ENCODE measurements at places on chromosomes 5 and 9.

- no peak for DNase-seq
These were observed 35.0 kb downstream of the ITK start for GRCh38 chr5:157215514-157216167.

DNA sequence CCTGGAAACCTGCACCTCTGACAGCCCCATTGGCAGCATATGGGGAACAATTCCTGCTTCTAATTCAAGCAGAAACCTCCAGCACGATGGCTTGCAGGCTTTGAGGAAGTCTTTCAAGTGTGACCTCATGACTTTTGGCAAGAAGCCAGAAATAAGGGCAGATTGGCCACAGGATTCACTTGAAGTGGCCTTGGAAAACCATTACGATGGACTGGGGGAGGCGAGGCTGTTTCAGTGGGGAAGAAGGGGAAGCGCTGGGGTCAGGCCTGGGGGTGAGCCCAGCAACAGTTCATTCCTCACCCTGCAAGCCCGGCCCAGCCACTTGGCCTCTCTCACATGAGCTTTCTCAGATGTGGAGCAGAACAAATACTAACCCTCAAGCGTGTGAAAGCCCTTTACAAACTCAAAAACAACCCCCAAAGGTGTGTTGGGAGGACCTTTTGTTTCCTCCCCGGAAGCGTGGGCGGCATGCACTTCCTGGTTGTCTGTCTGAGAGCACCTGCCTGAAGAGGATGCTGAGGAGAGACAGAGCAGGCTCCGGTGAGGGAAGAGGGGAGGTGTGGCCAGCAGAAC is 26.9 kb upstream of the EEIG1 start:
- peak; percentile 5 for DNase-seq

DNA sequence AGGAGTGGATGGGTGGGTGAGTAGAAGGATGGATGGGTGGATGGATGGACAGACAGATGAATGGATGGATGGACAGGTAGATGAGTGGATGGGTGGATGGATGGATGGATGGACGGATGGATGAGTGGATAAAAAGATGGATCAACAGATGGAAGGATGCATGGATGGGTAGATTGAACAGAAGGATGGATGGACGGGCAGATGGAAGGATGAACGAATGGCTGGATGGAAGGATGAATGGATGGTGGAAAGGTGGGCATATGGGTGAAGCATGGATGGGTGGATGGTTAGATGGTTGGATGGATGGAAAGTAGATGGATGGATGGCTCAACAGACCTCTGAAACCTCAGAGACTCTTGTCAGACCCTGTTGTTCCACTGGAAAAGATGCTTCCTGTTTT is 10.1 kb downstream of the FLT4 start:
- DNase-seq, result no peak

GRCh38 chr9:92658611-92659010 is 11.3 kb downstream of the IPPK start:
- DNase-seq, result no peak

- DNase-seq, result no peak
These were observed 243.1 kb upstream of the RFX3 start for GRCh38 chr9:3768712-3769457.

DNA sequence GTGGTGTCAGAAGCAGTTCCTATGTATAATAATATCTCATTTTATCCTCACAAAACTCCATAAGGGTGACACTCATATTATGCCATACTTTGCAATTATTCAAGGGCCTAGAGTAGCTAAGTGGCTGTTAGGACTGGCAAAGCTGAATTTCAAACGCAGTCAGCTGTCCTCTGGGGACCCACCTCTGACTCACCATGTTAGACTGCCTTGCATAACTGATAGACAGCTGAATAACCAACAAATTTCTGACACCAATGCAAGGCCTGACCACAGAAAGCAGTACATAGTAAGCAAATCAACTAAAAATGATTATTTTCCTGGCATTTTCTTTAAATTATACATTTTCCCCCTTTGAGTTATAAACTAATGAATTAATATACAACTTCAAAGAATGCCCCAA is 251.6 kb upstream of the PTGER4 start:
- no peak for DNase-seq

DNA sequence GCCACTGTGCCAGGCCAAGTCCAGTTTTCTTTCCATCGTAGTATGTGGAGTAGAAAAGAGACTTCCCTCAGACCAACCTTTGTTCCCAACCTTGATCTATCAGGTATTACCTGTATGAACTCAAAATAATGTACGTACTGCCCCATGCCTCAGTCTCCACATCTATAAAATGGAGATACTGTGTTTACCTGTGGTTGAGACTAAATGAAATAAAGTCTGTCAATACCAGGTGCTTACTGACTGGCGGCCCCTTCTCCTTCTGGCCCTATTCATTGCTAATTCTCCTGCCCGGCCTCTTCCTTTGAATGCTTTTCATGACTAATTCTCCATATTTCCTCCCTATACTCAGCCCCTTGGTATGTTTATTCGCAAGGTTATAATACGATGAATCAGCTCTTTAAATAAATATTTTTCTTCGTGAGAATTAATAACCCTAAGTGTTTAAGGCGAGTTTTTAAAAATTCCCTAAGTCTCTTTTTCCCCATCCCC is 89.6 kb upstream of the BASP1 start:
- DNase-seq, result no peak

DNA sequence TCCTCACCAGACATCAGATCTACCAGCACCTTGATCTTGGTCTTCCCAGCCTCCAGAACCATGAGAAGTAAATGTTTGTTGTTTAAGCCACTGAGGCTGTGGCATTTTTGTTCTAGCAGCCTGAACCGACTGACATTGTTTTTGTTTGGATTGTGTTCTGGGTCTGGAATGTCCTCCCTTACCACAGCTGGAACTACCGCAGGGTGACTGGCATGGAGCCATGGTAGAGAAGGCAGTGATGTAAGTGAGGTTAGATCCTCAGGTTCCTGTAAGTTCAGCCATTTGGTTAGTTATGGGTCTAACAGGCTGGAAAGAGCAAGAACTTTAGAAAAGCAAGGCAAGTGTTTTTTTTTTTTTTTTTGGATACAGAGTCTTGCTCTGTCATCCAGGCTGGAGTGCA is 209.3 kb downstream of the DAB2IP start:
- no peak for DNase-seq

DNA sequence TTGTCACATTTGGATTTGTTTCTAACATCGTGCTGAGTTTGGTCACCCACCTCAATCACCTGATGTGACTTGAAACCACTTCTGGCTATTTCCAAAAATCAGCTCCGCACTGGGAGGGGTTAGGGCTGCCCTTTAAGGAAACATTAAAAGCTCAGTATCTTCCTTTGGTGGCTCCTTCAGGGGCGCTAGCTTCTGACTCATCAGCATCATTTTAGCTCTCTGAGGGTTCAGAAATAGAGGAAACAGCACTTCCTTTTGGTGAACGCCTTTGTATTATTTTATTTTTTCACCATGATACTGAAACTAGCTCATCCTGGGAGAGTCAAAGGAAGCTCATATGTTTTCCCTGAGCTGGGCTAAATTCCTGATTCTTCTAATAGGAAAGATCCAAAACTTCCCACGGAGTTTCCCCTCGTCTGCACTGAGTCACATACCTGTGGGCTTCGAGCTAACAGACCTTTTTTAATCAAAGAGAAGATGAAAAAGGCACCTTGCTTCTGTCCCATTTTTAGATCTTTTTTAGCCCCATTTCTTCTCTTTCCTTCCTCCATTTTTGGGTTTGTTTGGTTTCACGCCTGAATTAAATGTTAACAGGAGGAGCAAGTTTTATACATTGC is 48.2 kb downstream of the ROPN1L start:
- no peak for DNase-seq

DNA sequence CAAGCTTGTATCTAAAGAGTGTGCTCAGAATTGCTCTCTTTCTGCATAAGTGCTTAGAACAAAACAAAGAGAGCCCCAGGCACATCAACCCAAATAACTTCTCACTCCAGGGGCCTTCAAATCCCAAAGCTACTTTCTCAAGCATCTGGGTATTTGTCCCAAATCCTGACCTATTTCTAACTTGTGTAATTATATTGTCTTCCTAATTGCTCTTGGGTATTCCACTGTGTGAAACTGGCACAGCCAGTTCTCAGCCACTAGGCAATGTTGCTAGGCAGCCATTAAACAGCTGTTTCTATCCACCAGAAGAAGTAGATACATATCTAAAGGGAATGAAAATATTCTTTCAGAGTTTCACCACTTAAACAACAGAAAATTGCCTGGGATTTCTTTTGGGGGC is 198.8 kb downstream of the PRELID2 start:
- DNase-seq, result no peak

GRCh38 chr5:167064198-167064776 is 1227.2 kb upstream of the WWC1 start:
- no peak for DNase-seq

- no peak for DNase-seq
These were observed 16.7 kb downstream of the CXXC5 start for GRCh38 chr5:139664727-139665351.

DNA sequence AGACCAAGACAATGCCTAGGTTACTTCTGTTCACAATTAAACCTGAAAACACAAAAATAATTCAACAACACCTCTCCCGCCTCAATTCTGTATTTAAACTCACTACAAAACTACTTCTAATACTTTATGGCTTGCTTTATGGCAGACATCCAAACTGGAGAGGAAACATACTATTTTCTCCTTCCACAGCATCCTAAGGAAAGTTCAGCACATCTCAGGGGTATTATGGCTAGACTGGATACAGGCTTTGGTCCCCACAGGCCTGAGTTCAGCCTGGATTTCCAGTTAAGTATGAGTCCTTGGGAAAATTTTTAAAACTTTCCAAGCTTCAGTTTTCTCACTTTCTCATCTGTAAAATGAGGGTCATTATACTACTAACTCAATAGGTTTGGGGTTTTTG is 480.2 kb downstream of the CAAP1 start:
- DNase-seq, result no peak

GRCh38 chr5:168073311-168073710 is 218.1 kb upstream of the WWC1 start:
- no peak for DNase-seq

- no peak for DNase-seq
These were observed 51.0 kb upstream of the PHF24 start for GRCh38 chr9:34907044-34907443.

GRCh38 chr5:4113905-4114304 is 518.3 kb downstream of the IRX1 start:
- DNase-seq, result no peak

GRCh38 chr5:56012281-56012963 is 17.7 kb upstream of the IL6ST start:
- DNase-seq, result no peak

GRCh38 chr5:177546258-177546741 is 8.1 kb downstream of the FAM193B start:
- DNase-seq, result no peak

DNA sequence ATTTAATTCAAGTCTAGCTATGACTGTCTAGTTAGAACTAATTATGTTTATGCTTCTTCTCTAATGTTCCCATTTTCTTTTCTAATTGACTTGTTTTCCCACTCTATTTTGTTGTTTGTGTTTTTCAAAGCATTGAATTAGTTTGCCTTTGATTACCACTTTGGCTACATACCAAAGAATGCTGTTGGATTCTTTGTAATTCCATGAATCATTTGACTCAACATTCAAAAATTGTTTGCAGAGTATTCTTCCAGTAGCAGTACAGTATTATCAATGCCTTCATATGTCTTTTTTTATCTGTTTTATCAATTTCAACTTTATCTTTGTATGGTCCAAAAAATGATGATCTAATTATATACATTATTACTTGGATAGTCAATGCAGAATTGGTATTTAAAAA is 288.7 kb downstream of the RFX3 start:
- no peak for DNase-seq

GRCh38 chr5:60196385-60197113 is 303.0 kb upstream of the PDE4D start:
- no peak for DNase-seq

DNA sequence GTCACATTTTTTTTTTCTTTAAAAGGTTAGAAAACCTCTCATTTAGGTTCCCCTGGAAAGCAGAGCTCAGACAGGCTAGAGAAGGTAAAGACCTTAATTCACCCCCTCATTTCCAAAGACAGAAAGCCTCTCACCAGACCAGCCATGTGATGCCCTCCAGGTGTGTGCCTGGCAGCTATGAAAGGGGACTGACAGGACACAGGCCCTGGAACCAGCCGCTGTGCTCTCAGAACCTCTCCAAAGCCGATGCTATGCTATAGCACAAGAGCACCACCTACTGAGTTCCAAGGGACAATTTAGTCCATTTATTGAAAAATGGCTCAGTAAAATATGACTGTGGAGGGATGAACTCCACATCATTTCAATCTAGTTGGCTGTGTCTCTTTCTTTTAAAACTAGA is 48.8 kb downstream of the FANCC start:
- DNase-seq, result peak; percentile 86

DNA sequence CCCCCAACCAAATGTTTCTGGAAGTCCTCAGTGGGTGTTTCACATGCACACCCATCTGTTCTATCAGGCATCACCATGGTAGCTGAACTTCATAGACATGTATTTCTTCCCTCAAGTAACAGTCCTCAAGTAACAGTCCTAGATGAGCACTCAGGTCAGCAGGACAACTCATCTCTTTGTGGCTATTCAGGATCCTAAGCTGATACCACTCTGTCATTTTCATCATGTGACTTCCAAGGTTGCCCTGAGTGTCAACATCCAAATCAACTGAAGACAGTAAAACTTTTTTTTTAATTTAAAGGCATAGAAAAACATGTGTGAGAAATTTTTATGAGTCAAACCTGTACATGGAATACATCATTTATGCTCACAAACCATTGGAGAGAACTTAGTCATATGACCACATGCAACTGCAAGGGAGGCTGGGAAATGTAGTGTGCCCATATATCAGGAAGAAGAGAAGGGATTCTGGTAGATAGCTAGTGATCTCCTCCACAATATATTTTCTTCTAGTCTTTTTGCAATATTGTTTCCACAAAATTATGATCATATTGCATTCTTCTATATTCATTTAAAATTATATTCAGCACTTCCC is 64.2 kb upstream of the FST start:
- DNase-seq, result no peak

GRCh38 chr5:1729641-1730486 is 69.8 kb downstream of the MRPL36 start:
- DNase-seq, result no peak

GRCh38 chr9:80699511-80699998 is 989.8 kb downstream of the TLE1 start:
- DNase-seq, result no peak

- no peak for DNase-seq
These were observed 85.1 kb upstream of the RAI14 start for GRCh38 chr5:34570721-34571676.

- DNase-seq, result no peak
These were observed 24.9 kb downstream of the ADAM19 start for GRCh38 chr5:157550663-157551062.

GRCh38 chr5:149338364-149338763 is 6.9 kb upstream of the GRPEL2 start:
- no peak for DNase-seq

- DNase-seq, result no peak
These were observed 29.9 kb downstream of the TUT7 start for GRCh38 chr9:86324308-86324707.

- DNase-seq, result no peak
These were observed 22.5 kb downstream of the AQP7 start for GRCh38 chr9:33379666-33380389.

Measured in NCI-H2081 (cell line).